ENCODE measurements at places on chromosomes 11 and 22.

DNA sequence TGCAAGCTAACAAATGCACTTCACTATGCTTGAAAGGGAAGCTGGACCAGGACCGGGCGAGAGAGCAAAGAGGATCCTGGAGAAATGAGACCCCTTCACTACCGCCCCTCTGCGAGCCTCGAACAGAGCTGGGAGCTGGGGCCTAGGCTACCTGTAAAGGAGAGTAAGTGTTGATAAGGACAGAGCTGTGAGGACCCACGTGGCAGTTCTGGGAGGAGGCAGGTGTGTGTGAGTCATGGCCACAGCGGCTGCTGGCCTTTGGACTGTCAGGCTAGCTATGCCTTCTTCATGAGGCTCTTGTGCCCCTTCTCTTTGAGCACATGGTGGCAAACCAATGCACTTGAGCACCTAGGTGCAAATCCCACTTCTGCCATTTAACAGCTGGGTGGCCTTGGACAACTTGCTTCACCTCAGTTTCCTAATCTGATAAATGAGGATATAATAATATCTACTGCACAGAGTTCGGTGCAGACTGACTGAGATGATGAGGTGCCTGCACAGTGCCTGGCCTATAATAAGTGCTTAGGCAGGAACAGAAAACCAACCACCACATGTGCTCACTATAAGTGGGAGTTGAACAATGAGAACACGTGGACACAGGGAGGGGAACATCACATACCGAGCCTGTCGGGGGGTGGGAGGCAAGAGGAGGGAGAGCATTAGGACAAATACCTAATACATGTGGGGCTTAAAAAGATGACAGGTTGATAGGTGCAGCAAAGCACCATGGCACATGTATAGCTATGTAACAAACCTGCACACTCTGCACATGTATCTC is 35.3 kb upstream of the KCNJ11 start:
- DNase-seq: no peak

- no peak for DNase-seq
Observed at GRCh38 chr11:132620423-132620822, 911.9 kb downstream of the OPCML start.

DNA sequence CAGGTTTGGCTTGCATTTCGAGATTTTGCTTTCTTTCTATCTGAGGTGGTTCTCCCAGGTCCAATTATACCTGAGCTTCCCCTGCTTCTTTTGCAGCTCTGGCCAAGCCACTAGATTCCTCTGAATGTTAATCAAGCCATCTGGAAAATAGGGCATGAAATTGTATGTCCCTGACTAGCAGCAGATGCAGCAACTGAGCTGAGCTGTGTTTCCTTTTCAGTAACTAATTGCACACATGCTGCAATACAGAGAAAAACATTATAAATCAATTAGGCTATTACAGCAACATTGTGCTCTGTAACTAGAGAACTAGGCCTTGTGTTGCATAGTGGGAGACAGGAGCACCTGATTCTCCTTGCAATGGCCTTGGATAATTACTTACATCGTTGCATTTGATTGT is 408.3 kb downstream of the ETS1 start:
- no peak for DNase-seq

GRCh38 chr22:26616650-26617049 is 1.2 kb downstream of the CRYBB1 start:
- DNase-seq: no peak

- no peak for DNase-seq
Observed at GRCh38 chr11:6646918-6647679, 8.5 kb downstream of the DCHS1 start.

GRCh38 chr22:36692280-36692679 is 11.3 kb downstream of the CACNG2 start:
- no peak for DNase-seq

GRCh38 chr11:121328176-121328966 is 35.8 kb downstream of the SC5D start:
- peak; percentile 51 for DNase-seq

DNA sequence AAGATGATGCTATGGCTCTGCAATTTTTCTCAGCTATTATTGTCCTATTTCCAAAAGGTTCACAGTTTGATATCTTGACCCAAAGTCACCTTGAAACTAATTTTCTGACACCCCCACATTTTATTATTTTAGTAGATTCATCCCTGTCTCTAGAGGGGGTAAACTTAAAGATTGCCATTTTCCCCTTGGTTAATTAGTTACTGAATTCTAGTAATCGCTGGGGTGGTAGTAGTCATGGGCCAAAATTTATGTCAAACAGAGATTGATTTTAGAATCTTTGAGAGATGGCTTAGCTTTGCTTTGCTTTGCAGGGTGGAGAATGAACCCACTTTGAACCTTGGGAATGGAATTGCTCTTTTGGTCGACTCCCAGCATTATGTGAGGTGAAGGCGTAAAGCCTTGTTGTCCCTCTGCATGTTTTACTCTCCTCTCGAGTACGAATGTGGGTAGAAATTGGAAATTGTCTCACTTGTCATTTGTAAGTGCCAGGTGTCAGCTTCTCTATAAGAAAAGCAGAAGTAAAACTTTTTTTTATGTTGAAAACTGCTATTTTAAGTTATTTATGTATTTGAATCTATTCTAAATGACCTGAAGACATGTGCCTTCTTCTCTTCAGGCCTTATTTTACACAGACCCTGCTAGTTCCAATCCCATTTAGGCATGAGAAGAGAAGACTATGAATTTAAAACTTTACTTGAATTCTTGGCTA is 42.4 kb upstream of the RCE1 start:
- no peak for DNase-seq

DNA sequence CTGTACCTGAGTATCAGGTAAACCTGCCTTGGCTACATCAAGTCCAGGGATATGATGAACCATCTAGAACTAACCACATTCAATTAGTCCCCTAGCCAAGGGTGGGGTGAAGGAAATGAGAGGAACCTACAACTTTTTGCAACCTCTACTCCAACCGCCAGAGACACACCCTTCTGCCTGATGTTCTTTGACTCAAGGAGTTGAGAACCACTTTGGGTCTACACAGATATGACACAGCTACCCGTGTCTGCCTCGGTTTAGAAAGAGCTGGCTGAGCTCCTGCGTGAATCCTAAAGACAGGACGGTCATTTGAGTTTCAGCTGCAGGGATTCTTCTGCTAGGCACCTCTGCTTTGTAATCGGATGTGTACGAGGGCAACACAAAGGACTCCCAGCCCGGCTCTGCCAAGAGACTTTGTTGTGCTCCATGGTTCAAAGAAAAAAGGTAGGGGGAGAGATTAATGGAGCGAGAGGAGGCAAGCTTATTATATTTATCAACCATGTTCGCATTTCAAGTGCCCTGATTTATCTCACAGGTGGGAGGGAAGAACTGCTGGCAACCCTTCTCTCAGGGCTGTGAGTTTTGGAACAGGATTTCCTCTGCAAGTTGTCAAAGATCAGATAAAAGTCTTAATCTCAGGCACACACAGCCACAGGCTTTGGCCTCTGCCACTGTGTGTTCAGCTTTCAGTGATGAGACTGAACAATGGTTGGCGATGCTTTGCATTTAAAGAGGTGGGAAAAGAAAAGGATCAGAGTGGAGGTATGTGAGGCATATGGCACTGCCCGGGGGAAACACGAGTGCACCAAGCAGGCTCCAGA is 35.1 kb downstream of the FLI1 start:
- peak; percentile 49 for DNase-seq

GRCh38 chr11:120184946-120185705 is 25.7 kb upstream of the OAF start:
- no peak for DNase-seq

- DNase-seq: no peak
Observed at GRCh38 chr11:71179877-71180605, 72.3 kb downstream of the SHANK2 start.

GRCh38 chr11:26828288-26828687 is 106.4 kb upstream of the SLC5A12 start:
- no peak for DNase-seq

GRCh38 chr11:73787051-73787642 is 527 bp upstream of the MRPL48 start:
- no peak for DNase-seq

DNA sequence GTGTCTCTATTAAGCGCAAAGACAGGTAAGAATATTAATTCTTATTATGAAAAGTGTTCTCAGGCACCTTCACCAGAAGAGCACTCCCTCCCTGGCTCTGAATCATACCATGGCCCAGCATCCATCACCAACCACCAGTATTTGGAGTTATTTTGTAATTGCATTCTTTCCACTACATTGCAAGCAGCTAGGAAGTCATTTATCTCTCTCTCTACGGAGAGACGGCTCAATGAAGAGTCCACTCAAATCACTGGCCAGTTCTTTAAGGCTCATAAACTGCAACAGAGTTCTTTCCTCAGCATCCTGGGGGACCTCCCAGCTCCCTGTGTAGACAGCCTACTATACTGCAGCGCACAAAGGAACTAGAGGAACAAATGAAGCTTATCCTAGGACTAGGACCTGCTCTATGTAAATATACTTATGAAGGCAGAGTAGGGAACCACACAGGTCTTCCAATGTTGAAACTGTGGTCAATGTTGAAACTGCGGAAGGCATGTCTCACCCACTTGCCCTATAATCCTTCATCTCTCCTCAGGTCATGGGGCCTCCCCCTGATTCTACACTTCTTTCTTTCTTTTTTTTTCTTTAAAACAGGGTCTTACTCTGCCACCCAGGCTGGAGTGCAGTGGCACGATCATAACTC is 63.4 kb downstream of the AAMDC start:
- no peak for DNase-seq

GRCh38 chr11:69698362-69698761 is 5.5 kb downstream of the FGF19 start:
- no peak for DNase-seq

DNA sequence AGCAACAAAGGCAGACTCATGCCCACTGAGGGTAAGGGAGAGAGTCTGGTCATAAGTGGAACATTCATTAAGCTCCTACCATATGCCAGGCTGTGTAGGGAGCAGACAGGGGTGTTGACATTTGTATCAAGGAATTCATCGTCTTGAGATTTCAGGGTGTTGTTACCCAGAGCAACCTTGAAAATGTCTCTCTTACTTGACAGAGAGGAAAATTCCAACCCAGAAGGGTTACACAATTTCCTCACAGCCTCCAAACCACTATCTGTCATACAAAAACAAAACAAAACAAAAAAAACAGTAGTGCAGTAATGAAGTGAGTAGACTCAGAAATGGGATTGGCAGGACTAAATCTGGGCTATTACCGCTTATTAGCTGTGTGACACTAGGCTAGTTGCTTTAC is 113.2 kb downstream of the MIAT start:
- no peak for DNase-seq

DNA sequence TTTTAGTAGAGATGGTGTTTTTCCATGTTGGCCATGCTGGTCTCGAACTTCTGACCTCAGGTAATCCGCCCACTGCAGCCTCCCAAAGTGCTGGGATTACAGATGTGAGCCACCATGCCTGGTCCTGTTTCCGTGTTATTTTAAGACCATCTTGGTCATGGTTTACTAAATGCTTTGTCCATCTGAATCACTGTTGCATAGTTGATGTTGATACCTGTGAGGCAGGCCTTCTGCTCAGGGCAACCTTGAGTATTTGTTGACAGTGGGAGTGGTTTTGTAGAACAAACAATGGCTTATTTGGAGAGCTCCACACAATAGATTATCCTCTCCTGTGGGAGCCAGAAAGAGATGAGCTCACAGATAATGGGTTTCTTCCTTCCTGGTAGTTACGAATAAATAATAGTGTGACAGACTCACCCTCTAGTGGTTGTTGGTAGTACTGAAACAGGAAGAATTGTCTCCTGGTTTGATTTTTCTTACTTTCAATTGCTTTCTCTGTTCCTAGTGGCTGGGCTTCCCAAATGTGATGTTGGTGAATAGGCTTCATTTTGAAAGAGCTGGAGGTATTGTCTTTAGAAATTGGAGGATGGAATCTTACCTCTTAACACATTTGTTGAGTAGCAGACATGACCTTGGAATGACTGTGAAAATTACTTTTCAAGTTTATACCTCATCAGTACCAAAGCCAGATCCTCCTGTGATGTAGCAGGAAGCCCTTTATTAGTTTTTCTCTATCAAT is 39.0 kb downstream of the CTNND1 start:
- peak; percentile 58 for DNase-seq

DNA sequence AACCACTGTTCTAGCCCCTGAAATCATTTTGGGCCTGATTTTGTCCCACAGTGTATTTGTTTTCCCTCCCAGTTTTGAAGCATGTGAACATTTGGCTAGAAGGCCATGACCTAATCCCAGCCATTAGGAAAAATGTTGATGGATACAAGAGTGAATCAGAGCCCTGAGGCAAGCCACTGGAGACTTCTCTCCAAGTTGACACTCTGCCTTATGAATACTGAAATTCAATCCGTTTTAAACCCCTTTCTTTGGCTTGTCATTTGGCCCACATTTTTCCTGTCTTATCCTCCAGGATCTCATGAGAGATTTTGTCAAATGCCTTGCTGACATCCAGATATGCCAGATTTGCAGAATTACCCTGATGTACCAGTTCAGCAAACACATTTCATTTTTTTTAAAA is 158.8 kb downstream of the FAT3 start:
- DNase-seq: no peak

DNA sequence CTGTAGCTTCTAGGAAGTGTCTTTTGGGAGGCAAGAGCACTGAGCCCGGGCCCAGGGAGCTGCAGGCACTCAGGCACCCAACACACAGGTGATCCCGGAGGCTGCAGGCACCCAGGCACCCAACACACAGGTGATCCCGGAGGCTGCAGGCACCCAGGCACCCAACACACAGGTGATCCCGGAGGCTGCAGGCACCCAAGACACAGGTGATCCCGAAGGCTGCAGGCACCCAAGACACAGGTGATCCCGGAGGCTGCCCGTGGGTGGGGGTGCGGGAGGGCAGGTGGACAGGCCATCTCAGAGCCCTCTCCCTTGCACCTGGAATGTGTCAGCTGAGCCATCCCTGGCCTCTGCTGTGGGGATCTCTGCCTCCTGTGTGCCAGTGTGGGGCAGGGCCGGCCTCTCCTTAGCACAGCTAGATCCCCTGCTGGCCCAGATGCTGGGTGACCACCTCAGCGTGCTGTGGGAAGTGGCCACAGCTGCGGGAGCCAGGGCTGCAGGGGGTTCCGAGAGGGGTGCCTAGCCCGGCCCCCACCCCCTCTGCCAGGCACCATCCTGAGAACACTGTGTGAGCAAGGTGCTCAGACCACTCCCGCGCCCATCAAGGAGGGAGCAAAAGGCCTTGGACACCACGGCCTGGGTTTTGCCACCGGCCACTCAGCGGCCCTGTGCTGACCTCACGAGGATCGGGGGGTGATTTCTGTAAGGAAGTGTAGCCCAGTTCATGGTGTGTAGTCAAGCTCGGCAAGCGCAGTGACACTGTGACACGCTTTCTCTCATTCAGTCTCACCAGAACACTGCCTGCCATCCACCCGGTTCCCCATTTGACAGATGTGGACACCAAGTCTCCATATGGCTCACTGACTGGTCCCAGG is 14.2 kb downstream of the MRGPRG start:
- DNase-seq: no peak

- no peak for DNase-seq
Observed at GRCh38 chr22:47547881-47548650, 785.6 kb downstream of the TBC1D22A start.

DNA sequence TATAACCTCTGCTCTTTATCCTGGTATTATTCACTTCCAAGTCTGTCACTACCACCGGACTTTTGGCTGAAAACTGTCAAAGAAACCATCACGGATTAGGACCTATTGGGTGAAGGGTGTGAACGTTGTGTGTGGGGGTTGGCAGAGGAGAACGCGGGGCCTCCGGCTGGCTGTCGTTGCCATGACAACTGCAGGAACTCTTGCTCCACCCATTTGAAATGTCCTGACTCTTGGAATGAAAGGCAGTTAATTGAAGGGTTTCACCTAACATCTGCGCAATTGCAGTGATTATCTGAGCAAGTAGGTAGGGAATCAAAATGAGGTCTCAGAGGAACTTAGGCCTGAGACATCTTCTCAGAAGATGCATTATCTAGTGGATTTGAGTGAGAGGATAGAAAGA is 60.9 kb upstream of the CLMP start:
- DNase-seq: no peak
